ENCODE measurements at places on chromosomes 13 and 19. TPM values are rescaled to one million over a fixed set of nuclear protein-coding genes. Genes with fewer than 3 reads are reported as not detected.
A peak's percentile ranks its signal among the peaks of the same experiment; 100 is the strongest.

ZNF599 gene
- total RNA-seq: 12.5 TPM

GRCh38 chr19:45999653-46000121 lies 4.4 kb downstream of the CCDC61 start:
- peak; percentile 93 for DNase-seq

GRCh38 chr13:106795847-106796246 lies 227.9 kb upstream of the ARGLU1 start:
- no peak for DNase-seq

TTYH1 gene
- total RNA-seq: 0.10 TPM

DNA sequence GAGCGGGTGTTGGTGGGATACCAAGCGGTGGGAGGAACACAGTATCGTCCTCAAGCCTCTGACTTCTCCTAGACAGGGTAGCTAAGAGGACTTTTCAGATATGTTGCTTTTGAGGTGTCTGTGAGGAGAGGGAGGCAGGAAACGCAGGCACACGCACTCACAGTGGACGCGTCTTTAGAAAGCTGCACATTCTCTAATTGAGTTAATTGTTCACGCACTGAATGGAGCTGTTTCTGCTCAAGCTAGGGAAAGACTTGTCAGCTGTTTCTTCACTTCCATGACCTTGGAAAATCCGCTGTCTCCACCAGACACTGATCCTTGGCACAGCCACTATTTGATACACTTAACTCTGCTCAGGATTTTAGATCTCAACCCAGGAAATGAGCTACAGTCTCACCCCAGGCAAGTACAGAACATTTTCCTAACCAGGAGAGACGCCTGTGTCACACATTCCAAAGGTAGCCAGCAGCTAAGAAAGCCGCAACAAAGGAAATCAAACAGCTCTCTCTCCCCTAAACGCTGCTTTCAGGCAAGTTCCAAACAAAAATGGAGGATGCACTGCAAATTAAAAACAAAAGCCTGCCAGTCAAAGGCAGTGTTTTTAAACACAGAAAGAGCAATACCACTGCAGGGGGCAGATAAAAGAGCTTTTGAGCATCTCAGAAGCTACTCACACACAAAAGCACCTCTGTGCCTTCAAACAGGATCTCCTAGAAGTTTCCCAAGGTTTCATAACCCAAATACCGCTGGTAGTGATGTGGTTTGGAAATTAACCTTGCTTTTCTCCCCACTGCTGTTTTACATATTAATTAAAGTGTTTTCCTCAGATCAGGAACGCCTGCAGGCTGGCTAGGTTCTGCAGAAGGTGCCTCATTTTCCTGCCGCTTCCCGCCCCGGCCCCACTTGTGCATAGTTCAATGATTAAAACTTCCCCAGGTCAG lies 57.3 kb downstream of the IRS2 start:
- DNase-seq: no peak

GRCh38 chr19:5621311-5621944 lies 1.1 kb downstream of the SAFB2 start:
- DNase-seq: peak; percentile 20

SIGLEC14 gene
- not detected for total RNA-seq

GRCh38 chr13:20828539-20829364 lies 55.0 kb upstream of the EEF1AKMT1 start:
- peak; percentile 54 for DNase-seq

- peak; percentile 6 for DNase-seq
These were observed 210.4 kb upstream of the ZNF536 start for GRCh38 chr19:30161770-30162169.

GRCh38 chr19:18649371-18650020 lies 12.7 kb downstream of the KLHL26 start:
- peak; percentile 52 for DNase-seq

DNA sequence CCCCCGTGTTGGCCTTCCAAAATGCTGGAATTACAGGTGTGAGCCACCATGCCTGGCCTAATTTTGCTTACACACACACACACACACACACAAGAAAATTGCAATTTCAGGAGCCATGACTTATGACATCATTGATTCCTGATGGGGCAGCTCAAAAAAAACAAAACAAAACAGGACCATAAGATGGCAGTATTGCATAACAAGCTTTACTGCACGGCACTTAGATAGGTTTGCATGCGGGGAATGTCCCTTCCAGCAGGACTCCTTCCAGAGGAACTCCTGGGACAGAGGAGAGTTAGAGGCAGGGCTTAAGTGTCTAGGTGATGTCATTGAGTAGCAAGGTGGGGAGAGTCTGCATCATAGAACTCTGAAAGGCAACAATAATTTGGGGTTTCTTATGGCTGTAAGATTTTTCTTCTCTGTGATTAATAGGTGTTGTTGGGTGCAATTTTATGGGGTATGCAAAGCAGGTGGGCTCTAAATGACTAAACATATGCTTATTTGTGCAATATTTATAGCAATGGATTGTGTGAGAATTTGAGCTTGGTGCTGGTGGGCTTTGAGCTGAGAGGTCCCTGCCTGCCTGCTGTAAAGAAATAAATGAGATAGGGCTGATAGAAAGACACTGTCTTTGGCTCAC lies 9.0 kb upstream of the ACSBG2 start:
- peak; percentile 36 for DNase-seq

STXBP2 gene
- not detected for total RNA-seq

GRCh38 chr13:27302643-27303262 lies 32.1 kb downstream of the RASL11A start:
- DNase-seq: no peak

DNA sequence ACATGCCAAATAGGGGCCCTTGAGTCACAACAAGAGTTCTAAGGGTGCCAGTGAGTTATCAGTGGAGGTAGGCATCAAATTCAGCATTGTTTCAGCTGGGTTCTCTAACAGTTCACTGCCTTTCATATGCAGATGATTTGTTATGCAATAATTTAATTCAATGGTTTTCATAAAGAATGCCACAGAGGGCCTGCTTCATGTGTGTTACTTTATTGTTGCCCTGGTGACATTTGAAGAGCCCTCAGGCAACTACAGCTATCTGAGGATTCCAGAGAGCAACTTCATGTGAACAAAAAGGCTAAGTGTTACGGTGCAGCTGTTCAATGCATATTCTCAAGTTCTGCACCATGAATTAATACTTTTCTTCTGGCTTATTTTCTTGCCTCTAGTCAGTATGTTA lies 43.1 kb upstream of the STARD13 start:
- DNase-seq: no peak

DNA sequence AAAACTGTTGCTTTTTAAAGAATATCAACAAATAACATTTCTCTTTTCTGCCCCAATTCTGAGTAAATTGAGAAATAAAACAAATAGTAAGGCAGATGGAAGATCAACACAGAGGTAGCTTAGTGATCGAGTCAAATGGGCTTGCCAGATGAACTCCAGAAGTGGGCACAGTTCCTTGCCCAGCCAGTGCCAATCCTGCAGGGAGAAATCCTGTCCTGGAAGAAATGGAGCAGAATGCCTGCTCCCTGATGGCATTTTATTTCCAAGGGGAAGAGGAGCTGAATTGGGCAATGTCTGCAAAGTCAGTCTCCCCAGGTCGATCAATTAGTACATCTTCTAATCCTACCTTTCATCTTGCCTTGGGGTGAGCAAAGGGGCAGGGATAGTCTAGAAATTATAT lies 225.3 kb downstream of the NHLRC3 start:
- peak; percentile 96 for DNase-seq

DNA sequence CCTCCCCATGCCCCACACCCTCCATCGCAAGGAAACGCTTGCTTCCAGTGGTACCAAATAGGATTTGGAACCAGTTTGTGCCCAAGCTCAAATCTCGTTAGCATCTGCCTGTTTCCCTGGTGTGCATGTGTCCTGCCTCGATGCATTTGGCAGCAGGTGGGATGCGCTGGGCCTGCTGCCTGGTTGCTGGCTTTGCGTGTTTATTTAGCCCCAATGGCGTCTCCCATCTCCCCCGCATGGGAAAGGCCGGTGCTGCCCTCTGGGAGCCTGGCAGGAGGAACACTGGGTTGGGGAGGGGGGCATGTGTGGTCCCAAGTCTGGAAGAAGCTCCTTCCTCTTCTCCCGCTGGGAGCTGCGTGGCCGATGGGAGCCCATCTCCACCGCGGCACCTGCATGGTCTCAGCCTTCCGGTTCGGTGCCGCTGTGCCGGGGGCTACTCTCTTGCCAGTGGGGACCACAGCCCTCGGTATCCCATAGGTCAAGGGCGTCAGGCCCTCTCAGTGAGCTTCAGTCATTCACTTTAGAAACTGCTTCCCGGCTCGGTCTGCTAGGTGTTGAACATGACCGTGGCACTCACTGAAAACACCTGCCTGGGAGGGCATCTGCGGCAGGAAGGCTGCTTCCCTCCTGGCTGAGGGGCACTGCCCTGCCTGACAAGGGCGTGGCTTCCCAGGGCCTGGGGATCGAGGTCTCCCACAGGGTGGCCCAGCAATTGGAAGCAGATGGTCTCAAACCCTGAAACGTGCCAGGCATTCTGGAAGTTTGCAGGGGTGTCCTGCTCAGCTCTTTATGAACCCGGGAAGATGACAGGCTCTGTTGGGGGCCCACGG lies 11.8 kb upstream of the F7 start:
- DNase-seq: peak; percentile 64

DNA sequence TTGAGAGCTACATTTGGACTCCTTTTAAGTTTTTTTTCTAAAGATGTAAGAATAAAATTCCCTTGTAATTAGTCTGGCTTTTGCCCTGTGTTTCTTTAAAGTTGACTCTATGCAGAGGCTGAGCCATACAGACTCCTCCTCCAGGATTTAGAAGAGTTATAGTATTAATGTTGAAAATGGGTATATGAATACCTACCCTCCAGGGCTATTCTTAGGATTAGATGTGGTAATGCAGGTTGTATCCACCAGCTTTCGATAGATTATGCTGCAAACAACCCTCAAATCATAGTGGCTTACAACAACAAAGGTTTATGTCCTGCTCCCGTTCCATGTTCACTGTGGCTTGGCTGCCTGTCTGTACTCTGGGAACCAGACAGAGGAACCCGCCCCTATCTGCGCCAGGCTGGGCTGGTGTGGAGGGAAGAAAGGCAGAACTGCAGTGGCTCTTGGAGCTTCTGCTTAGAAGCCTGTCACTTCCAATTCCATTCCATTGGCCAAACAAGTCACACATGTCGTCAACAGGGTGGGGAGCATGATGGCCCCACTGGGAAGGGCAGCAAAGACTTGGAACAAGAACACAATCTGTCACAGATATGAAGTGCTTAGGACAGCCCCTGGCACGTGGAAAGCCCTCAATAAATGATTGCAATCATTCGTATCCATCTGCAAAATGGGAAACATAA lies 290.8 kb downstream of the FOXO1 start:
- DNase-seq: no peak

CEACAM18 gene
- total RNA-seq: not detected

DNA sequence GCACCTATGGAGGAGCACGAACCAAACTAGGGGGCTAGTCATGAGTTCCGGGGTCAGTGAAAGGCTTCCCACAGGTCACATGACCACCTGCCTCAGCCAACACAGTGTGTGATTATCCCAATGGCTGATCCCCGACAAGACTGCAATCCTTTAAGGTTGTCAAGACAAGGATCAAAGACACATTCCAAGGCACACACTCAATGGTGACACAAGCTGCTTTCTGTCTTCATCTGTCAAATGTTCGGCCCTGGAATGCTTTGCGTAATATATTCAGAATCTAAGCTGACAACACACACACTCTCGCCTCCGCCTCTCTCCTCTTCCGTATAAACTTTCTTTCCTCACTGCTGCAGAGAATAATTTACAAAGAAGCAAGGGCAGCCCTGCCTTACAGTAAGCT lies 11.7 kb downstream of the RANBP3 start:
- no peak for DNase-seq

DNA sequence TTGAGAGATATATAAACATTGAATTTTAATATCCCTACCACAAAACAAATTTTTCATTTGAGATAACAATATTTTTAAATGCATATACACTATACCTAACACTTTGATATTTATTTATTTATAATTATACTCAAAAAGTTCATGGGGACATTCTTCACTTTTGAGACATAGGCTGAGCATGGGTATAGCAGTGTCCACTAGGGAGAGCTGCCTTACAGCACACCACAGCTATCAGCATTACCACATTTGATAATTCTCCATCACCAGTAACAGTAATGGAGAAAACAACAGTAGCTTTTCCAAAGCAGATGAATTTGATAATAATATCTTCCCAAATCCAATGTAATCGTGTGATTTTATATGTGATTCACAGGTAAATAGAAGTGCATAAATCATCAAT lies 626.1 kb downstream of the DACH1 start:
- no peak for DNase-seq

LMO7 gene
- total RNA-seq: 7.7 TPM

- DNase-seq: no peak
These were observed 12.9 kb downstream of the GZMM start for GRCh38 chr19:556611-557382.

LAIR1 gene
- total RNA-seq: 0.37 TPM

DNA sequence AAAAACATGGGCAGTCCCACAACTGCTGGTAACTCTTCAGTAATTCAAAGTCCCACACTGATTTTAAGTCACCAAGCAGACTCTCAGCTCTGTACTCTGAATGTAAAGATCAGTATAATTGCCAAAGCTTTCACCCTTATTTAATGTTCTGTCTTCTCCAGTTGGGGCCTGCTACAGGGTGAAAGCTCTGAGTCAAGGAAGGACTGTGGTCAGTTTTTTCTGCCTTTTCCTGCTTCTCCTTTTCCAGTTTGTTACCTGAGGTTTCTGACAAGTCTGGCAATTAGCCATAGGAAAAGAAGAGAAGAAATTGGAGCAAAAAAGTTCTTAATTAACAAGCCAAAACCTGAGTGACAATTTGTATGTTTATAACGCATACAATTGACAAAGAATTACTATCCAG lies 279.3 kb downstream of the RBM26 start:
- no peak for DNase-seq

GRCh38 chr13:100075700-100076587 lies 12.9 kb upstream of the PCCA start:
- DNase-seq: no peak

DNA sequence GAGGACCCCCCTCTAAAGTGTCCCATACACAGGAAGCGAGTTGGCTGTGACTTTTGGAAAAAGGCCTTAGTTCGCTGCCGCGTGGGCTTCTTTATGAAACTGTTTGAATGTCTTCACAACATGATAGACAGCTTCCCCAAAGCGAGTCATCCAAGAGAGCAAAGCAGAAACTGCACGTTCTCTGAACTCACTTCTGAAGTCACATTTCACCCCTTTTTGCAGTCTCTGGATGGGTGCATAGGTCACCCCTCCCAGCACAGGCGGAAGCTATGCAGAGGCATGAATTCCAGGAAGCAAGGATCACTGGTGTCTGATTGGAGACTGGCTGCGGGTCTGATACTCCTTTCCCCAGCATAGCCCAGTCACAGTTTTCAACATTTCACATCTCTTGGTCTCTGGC lies 10.6 kb downstream of the GPI start:
- DNase-seq: no peak

GRCh38 chr19:16446724-16447368 lies 24.9 kb downstream of the EPS15L1 start:
- DNase-seq: no peak

LHB gene
- not detected for total RNA-seq

Data from G401 (cell line).